ENCODE measurements at places on chromosomes 2 and 18. TPM values are rescaled to one million over a fixed set of nuclear protein-coding genes. Genes with fewer than 3 reads are reported as not detected.

DNA sequence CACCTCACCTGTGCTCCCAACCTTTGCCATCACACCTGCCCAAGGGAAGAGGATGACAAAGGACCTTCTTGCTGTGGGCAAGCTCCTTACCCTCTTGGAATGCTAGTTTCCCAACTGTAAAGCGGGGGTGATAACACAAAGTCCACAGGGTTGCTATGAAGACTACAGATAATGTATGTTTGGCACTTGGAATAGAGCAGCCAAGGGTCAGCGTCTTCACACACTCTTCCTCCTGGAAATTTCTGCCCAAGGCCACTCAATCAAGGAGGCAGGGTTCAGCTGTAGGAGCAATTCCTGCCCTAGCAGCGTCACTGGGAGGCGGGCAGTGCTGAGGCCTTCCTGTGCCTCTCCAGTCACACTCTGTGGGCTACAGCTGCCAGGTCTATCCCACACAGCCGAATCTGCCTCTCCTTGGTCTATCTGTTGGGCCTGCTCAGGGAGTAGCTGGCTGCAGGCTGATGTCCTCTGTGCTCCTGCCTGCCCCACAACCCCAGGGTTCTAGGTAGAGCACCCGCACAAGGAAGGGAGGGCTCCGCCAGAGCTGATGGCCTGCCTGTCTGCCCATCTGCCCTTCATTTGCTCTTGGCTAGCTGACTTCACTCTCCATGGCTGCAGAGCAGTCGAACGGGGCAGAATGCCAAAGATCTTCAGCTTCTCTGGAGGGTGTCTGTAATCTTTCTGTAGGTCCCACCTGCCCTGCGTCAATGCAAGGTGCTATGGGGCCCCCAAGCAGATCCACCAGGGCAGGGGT is 91.9 kb downstream of the MRO start:
- H3K27ac ChIP-seq, result no peak overlapping the region
- DNase-seq, result no peak
- no peaks in the 10 kb centered on the region for H3K4me1 ChIP-seq
- no peaks in the 10 kb centered on the region for H3K36me3 ChIP-seq
- H3K27me3 ChIP-seq, result no peaks in the 10 kb centered on the region
- H3K4me3 ChIP-seq, result no peak overlapping the region

DNA sequence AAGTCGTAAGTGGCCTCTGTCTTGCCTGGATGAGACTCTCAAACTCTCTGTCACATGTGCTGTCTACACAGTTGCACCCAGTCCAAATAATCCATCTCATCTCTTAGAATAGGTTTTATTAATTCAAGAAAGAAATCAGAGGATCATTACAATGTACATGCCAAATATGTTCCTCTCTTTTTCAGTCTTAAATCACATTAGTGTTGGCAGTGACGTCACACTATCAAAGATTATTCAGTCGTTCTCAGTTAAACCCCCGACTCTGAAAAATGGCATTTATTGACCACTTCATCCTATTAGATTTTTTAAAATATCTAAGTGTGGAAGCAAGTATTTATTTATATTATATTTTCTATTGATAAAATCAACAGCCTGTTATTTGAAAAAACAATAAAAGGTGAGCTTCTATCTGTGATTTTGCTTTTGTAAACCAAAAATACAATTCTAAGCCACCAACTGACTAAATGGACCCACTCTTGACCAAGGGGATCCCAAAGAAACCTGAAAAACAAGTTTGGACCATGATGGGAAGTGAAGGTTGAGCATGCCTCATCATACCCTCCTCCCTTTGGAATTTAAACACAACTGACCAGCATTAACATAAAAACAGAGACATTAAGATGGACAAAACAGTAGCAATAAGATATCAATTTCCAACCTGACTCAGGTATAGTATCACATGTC is 1894.4 kb upstream of the LRRTM1 start:
- no peaks in the 10 kb centered on the region for H3K4me1 ChIP-seq
- H3K27ac ChIP-seq, result no peak overlapping the region
- H3K36me3 ChIP-seq, result no peaks in the 10 kb centered on the region
- no peak for DNase-seq

DNA sequence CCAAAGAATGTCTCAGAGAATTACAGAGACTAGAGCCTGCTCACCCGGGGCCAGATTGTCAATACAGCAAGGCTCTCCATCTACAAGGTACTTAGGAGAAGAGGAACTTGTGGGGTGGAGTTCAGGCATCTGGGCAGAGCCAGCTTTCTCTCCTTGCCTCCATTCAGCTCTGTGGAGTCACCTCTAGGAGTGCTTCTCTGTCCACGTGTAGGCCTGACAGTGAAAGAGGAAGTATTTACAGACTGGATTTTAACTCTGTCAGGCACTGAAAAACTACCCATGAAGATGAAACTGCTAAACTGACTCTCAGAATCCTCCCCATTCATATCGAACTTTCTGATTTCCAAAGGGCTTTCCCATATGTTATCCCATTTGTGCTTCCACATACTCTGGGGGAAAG is 315.6 kb downstream of the SETBP1 start:
- H3K4me3 ChIP-seq, result no peak overlapping the region
- DNase-seq, result no peak
- H3K27ac ChIP-seq, result no peak overlapping the region
- H3K36me3 ChIP-seq, result no peaks in the 10 kb centered on the region
- H3K4me1 ChIP-seq, result no peaks in the 10 kb centered on the region

DNA sequence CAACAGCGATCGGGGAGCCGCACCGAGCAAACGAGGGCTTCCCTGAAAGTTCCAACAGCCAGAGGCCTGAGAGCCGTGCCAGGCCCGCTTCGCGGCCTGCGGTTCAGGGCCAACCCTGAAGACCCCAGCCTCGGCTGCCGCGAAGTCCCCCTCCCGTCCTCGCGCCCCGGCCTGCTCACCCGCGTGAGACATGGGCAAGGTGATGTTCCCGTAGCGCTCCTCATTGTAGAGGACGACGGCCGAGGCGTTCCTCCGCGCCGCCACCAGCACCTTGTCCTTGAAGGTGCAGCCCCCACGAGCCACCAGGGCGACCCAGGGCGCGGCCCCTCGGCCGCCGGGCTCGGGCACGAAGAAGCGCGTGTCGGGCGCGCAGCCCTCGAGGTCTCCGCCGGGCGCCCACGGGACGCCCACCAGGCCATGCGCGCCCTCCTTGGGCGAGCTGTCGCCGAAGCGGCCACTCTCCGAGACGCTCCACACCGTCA is 510 bp downstream of the RNF149 start:
- H3K27me3 ChIP-seq, result no peaks in the 10 kb centered on the region
- peaks cover 7% of the 10 kb centered on the region for H3K4me1 ChIP-seq
- peak overlapping the region; percentile 93 for H3K4me3 ChIP-seq
- peak overlapping the region; percentile 91 for H3K27ac ChIP-seq
- H3K36me3 ChIP-seq, result no peaks in the 10 kb centered on the region

GRCh38 chr2:123521854-123522253 is 503.2 kb upstream of the CNTNAP5 start:
- no peak overlapping the region for H3K27ac ChIP-seq
- H3K4me1 ChIP-seq, result no peaks in the 10 kb centered on the region
- no peaks in the 10 kb centered on the region for H3K36me3 ChIP-seq
- H3K27me3 ChIP-seq, result no peaks in the 10 kb centered on the region
- no peak for DNase-seq
- no peak overlapping the region for H3K4me3 ChIP-seq

DNA sequence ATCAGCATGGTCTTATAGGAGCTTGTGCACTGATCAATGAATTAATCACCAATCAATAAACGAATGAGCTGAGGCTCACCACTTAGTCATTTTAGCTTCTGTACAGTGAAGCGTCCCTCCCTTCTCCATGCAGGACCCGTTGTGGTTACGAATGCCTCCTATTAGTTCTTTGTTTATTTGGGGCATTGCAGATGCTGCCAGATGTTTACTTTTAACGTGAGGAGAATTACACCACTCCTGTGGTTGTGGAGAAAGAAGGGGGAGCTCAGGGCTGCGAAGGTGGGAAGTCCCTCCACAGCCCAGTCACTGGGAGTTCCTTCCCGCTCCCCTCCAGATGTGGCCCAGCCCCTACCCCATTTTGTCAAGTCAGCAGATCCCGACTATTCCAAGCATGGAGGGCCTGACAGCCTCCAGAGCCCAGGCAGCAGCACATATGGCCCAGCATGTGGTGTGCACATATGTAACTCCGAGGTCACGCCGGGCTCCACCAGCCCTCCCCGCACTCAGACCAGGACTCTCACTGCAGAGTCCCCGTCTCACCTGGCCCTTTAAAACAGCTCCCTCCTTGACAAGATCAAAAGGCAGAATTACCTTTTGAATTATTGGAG is 20.9 kb downstream of the PKDCC start:
- H3K36me3 ChIP-seq, result no peaks in the 10 kb centered on the region
- H3K27me3 ChIP-seq, result no peaks in the 10 kb centered on the region
- no peaks in the 10 kb centered on the region for H3K4me1 ChIP-seq
- no peak overlapping the region for H3K27ac ChIP-seq
- no peak overlapping the region for H3K4me3 ChIP-seq

DNA sequence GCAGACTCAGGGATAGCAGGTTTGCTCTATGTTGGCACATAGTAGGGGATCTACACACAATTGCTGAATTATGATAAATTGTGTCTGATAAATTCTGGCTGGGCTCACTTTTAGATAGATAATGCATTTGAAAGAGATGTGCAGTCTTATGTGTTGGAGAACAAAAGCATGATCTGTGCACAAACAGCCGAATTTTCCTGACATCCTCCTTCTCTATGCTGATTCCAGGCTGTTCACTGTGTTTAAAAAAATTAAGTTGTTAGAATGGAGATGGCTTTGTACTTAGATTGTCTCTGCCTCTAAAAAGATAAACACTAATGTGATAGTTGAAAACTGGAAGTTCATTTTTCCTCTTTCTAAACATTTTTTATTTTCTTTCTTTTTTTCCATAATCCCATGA is 2.1 kb downstream of the CERS6 start:
- DNase-seq, result no peak
- H3K27ac ChIP-seq, result no peak overlapping the region
- H3K4me3 ChIP-seq, result peak overlapping the region; percentile 85
- no peaks in the 10 kb centered on the region for H3K27me3 ChIP-seq
- no peaks in the 10 kb centered on the region for H3K36me3 ChIP-seq

- no peak for DNase-seq
- no peak overlapping the region for H3K4me3 ChIP-seq
- H3K4me1 ChIP-seq, result no peaks in the 10 kb centered on the region
- H3K27me3 ChIP-seq, result no peaks in the 10 kb centered on the region
- H3K27ac ChIP-seq, result no peak overlapping the region
- H3K36me3 ChIP-seq, result peaks cover 8% of the 10 kb centered on the region
Observed at GRCh38 chr2:73870084-73870483, 22.7 kb upstream of the ACTG2 start.

DNA sequence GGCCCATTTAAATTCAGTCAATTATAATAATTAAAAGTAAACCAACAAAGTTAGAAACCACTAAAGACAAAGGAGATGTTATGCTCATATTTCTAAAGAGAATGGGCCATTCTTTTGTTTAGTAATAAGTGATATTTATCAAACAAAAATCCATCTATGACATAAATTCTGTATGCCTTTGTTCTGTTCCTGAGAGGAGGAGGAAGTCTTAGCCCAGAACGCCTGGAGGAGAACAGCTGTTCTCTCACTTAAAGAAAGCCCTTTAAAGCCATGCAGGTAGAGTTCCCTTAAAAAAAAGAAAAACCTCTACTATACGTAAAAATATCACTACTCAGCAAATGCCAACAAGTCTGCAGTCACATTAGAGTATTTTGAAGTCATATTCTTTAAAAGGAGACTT is 15.5 kb downstream of the LAMA1 start:
- no peak for DNase-seq
- no peaks in the 10 kb centered on the region for H3K4me1 ChIP-seq
- H3K4me3 ChIP-seq, result no peak overlapping the region

- no peak for DNase-seq
- no peak overlapping the region for H3K4me3 ChIP-seq
- H3K27me3 ChIP-seq, result no peaks in the 10 kb centered on the region
- no peak overlapping the region for H3K27ac ChIP-seq
Observed at GRCh38 chr2:165055082-165055851, 99.9 kb upstream of the SLC38A11 start.

GRCh38 chr2:183868153-183868552 is 730.2 kb upstream of the ZNF804A start:
- no peaks in the 10 kb centered on the region for H3K4me1 ChIP-seq
- no peak overlapping the region for H3K27ac ChIP-seq
- DNase-seq, result no peak
- H3K27me3 ChIP-seq, result no peaks in the 10 kb centered on the region
- no peak overlapping the region for H3K4me3 ChIP-seq
- H3K36me3 ChIP-seq, result no peaks in the 10 kb centered on the region

DNA sequence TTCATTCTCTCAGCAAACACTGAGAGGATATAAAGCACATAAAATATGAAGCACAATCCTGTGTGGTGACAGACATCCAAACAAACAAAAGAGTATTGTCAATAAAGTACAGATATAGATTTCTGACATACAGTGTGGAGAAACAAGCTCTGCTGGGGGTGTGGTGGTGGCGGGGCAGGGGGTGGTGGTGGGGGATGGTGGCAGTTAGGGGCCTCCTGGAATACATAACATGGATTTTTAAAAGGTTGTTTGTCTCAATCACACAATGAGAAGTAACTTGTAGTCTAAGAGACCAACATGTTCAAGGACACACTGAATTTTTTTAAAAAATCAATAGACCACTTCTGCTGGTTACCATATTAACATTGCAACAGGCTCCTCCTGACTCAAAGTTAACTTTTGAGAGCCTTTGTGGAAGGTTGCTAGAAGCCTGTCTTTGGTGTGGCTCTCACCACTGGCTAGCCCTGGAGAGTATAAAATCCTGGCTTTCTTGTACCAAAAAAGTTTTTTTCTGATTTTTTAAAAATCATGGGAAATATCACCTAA is 1197.4 kb downstream of the SUCLG1 start:
- H3K4me3 ChIP-seq, result no peak overlapping the region
- no peaks in the 10 kb centered on the region for H3K27me3 ChIP-seq
- no peaks in the 10 kb centered on the region for H3K4me1 ChIP-seq
- no peak for DNase-seq
- H3K36me3 ChIP-seq, result no peaks in the 10 kb centered on the region

DNA sequence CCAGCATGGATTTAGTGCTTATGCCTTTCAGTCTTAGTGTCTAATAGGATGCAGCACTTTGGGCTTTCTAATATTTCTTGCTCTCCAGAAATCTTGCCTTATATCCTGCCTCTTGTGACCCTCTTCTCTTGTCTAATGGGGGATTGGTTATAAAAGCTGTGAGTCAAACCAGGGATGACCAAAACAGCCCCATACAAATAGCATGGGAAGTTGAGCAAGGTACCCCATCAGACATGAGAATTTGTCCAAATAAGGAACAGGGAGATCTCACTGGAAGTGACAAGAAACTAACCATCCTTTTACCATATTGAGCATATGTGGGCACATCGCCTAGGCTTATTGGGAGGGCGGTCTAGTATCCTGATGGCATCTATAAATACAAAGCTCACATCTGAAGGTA is 78.8 kb upstream of the BZW1 start:
- DNase-seq, result no peak
- no peak overlapping the region for H3K4me3 ChIP-seq
- no peaks in the 10 kb centered on the region for H3K27me3 ChIP-seq
- H3K36me3 ChIP-seq, result no peaks in the 10 kb centered on the region
- H3K4me1 ChIP-seq, result peaks cover 15% of the 10 kb centered on the region

- H3K27me3 ChIP-seq, result no peaks in the 10 kb centered on the region
- H3K4me1 ChIP-seq, result no peaks in the 10 kb centered on the region
- no peak overlapping the region for H3K4me3 ChIP-seq
- DNase-seq, result no peak
- H3K36me3 ChIP-seq, result peaks cover 4% of the 10 kb centered on the region
- H3K27ac ChIP-seq, result no peak overlapping the region
Observed at GRCh38 chr2:112019569-112019982, 35.5 kb upstream of the TMEM87B start.

- no peaks in the 10 kb centered on the region for H3K27me3 ChIP-seq
- no peak overlapping the region for H3K27ac ChIP-seq
- H3K36me3 ChIP-seq, result peaks cover 3% of the 10 kb centered on the region
- peaks cover 6% of the 10 kb centered on the region for H3K4me1 ChIP-seq
- no peak overlapping the region for H3K4me3 ChIP-seq
Observed at GRCh38 chr2:106129592-106129991, 64.5 kb downstream of the UXS1 start.

Gene IL36B
- not detected for total RNA-seq

Gene BABAM2
- 9.9 TPM for total RNA-seq

Gene CAPN13
- total RNA-seq, result not detected

Gene DCDC2C
- not detected for total RNA-seq

Data from liver (tissue), 10 donors.